Esophagus (tissue), 2 donors: ENCODE measurements at places on chromosomes 1 and 21. TPM values are rescaled to one million over a fixed set of nuclear protein-coding genes. Genes with fewer than 3 reads are reported as not detected.

Gene SPRR1A
- polyA plus RNA-seq = 3,812 TPM

Gene FTCD
- 0.39 TPM for polyA plus RNA-seq

Gene MPL
- polyA plus RNA-seq = not detected

Gene ZBTB8A
- 1.9 TPM for polyA plus RNA-seq

Gene RLF
- 4.7 TPM for polyA plus RNA-seq

Gene CA14
- 0.06 TPM for polyA plus RNA-seq

Gene DCST1
- 0.29 TPM for polyA plus RNA-seq

Gene OR2T29
- polyA plus RNA-seq = not detected

Gene SPRR1B
- 2,433 TPM for polyA plus RNA-seq

Gene ATP1A4
- not detected for polyA plus RNA-seq

Gene TMEM79
- polyA plus RNA-seq = 139 TPM

Gene MR1
- 7.5 TPM for polyA plus RNA-seq

Gene KLF17
- polyA plus RNA-seq = 0.14 TPM

Gene FAM3B
- polyA plus RNA-seq = 65.5 TPM

Gene WDR3
- 7.9 TPM for polyA plus RNA-seq

Gene LRRC8B
- polyA plus RNA-seq = 1.9 TPM

Gene USH2A
- under 0.01 TPM for polyA plus RNA-seq

Gene TLR5
- polyA plus RNA-seq = 3.5 TPM

Gene CD1D
- polyA plus RNA-seq = 0.27 TPM

Gene NTNG1
- polyA plus RNA-seq = 0.05 TPM

Gene TRIM45
- polyA plus RNA-seq = 1.2 TPM

Gene KCTD3
- polyA plus RNA-seq = 60.0 TPM

Gene NMNAT1
- polyA plus RNA-seq = 3.6 TPM

Gene LMOD1
- polyA plus RNA-seq = 60.4 TPM

Gene TMPRSS2
- 66.6 TPM for polyA plus RNA-seq

Gene PCAT6
- polyA plus RNA-seq = 4.1 TPM

Gene HFM1
- polyA plus RNA-seq = 0.18 TPM

Gene MX2
- polyA plus RNA-seq = 4.2 TPM

Gene DISC1
- polyA plus RNA-seq = 0.41 TPM

Gene MROH9
- not detected for polyA plus RNA-seq

Gene FAM151A
- 0.24 TPM for polyA plus RNA-seq

Gene NCAM2
- polyA plus RNA-seq = 0.04 TPM

Gene TFF2
- 0.13 TPM for polyA plus RNA-seq

Gene AMY1A
- polyA plus RNA-seq = not detected

Gene AKR7A3
- 1.3 TPM for polyA plus RNA-seq

Gene TAL1
- 1.1 TPM for polyA plus RNA-seq

Gene LRRC71
- polyA plus RNA-seq = 0.04 TPM
